ENCODE measurements at places on chromosomes 11 and 22. TPM values are rescaled to one million over a fixed set of nuclear protein-coding genes. Genes with fewer than 3 reads are reported as not detected.

The EMSY gene
- total RNA-seq = 19.7 TPM

The NAGA gene
- total RNA-seq = 13.2 TPM

The CASP1 gene
- 38.9 TPM for total RNA-seq

The UBXN1 gene
- 124 TPM for total RNA-seq

The DMC1 gene
- total RNA-seq = 14.5 TPM

The GRAP2 gene
- total RNA-seq = 65.5 TPM

The IGLL5 gene
- 0.62 TPM for total RNA-seq

DNA sequence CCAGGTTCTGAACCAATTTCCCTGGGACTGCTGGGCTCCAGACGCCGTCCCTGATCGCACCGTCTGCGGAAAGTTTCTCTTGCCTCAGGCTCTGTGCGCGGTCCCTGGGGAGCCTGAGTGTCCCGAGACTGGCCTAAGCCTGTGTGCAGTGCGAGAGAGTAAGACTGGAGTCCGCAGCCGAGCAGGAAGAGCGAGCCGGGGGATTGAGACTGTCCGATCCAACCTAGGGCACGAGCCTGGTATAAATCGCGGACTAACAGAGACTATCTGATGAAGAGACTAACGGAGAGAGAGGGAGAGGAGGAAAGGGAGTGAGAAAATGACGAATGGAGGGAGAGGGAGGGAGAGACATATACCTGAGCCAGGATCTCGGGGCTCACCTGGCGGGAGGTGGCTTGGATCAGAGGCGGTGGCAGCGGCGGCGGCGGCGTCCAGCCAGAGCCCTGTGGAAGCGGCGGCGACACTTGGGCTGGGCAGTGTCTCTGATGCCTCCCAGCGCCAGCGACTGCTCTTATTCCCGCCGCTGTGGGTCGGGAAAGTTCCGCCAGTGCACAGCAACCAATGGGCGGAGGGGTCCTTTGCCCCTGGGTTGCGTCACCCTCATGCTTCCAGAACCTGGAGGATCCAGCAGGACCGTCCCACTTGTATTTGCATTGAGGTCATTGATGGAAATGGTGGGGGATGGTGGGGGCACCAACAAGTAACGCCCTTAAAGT lies at the start of gene CALCA:
Gene CALCA, minus strand, starts transcription at position 487 of the 716 bp plus-strand sequence. CDS start 1,159 bp downstream, outside the sequence.
- H3K4me1 ChIP-seq = peaks cover 35% of the 10 kb centered on the region
- no peak for DNase-seq
- no peak within 1 kb of the TSS for H3K27ac ChIP-seq
- peak within 1 kb of the TSS; percentile 71 for H3K4me3 ChIP-seq

GRCh38 chr11:68306636-68307035 lies 5.8 kb upstream of the LRP5 start:
- DNase-seq = no peak
- peaks cover 4% of the 10 kb centered on the region for H3K4me1 ChIP-seq
- no peaks in the 10 kb centered on the region for H3K27me3 ChIP-seq

- H3K4me3 ChIP-seq = no peak overlapping the region
- no peaks in the 10 kb centered on the region for H3K4me1 ChIP-seq
- H3K27ac ChIP-seq = no peak overlapping the region
- no peaks in the 10 kb centered on the region for H3K27me3 ChIP-seq
Measured at GRCh38 chr11:133821776-133822175, 23.5 kb downstream of the SPATA19 start.

DNA sequence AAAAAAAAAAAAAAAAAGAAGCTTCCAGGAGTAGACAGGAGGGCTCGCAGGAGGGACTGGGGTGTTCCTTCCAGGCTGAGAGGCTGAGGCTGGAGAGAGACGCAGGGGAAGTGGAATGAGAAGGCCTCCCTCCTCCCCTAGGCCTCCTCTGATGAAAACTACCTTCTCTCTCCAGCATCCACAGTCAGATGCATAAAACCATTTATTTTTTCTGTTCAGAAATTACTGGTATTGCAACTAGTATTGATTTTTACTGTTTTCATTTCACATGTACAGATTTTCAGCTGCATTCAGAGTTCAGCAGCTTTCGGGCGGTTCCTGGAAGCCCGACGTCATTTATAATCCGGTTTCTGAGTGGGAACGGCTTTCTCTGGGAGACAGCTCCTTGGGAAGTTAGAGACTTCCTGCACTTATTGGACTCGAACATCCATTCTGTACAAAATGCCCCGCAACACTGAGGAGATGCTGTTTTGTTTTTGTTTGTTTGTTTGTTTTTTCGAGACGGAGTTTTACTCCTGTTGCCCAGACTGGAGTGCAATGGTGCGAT lies 6.9 kb upstream of the NFAM1 start:
- no peaks in the 10 kb centered on the region for H3K36me3 ChIP-seq
- H3K27me3 ChIP-seq = peaks cover 8% of the 10 kb centered on the region

DNA sequence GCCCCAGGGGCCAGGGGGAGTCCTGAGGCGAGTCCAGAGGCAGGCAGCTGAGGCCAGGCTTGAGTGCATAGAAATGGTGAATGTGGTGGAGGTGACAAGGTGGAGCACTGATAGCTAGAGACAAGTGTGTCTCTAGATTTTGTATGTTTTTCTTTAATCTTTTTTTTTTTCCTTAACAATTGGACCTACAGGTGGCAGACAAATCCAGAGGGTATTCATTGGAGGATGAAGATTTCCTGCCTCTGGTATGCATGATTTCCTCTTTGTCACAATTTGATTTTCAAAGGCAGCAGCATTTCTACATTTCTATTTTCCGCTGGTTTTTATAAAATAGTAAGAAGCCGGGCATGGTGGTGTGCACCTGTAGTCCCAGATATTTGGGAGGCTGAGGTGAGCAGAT lies 47.7 kb upstream of the DKK3 start:
- no peaks in the 10 kb centered on the region for H3K4me1 ChIP-seq
- DNase-seq = no peak
- H3K4me3 ChIP-seq = no peak overlapping the region
- no peaks in the 10 kb centered on the region for H3K36me3 ChIP-seq

- H3K4me1 ChIP-seq = peaks cover 4% of the 10 kb centered on the region
- H3K27me3 ChIP-seq = no peaks in the 10 kb centered on the region
- H3K36me3 ChIP-seq = peaks cover 20% of the 10 kb centered on the region
- no peak overlapping the region for H3K27ac ChIP-seq
Measured at GRCh38 chr11:74909385-74909784, 39.5 kb downstream of the XRRA1 start.

GRCh38 chr11:94417386-94417987 lies 16.3 kb upstream of the GPR83 start:
- no peak overlapping the region for H3K4me3 ChIP-seq
- no peak overlapping the region for H3K27ac ChIP-seq
- H3K4me1 ChIP-seq = no peaks in the 10 kb centered on the region
- DNase-seq = no peak

GRCh38 chr11:129998107-129998506 lies 4.5 kb downstream of the PRDM10 start:
- DNase-seq = no peak
- H3K27ac ChIP-seq = no peak overlapping the region
- no peak overlapping the region for H3K4me3 ChIP-seq
- peaks cover 13% of the 10 kb centered on the region for H3K36me3 ChIP-seq

- no peak overlapping the region for H3K4me3 ChIP-seq
- no peak overlapping the region for H3K27ac ChIP-seq
- peaks cover 26% of the 10 kb centered on the region for H3K27me3 ChIP-seq
- no peak for DNase-seq
- no peaks in the 10 kb centered on the region for H3K36me3 ChIP-seq
- no peaks in the 10 kb centered on the region for H3K4me1 ChIP-seq
Measured at GRCh38 chr22:25898707-25899365, 156.8 kb downstream of the MYO18B start.

GRCh38 chr11:45772449-45772774 lies 32.5 kb upstream of the SLC35C1 start:
- no peaks in the 10 kb centered on the region for H3K36me3 ChIP-seq
- H3K27me3 ChIP-seq = no peaks in the 10 kb centered on the region
- H3K4me1 ChIP-seq = peaks cover 11% of the 10 kb centered on the region
- DNase-seq = no peak
- no peak overlapping the region for H3K27ac ChIP-seq

Measured in activated naive CD8-positive, alpha-beta T cell treated with anti-CD3 and anti-CD28 coated beads for 36 hours (primary cell).